NCI-H2227 treated with DMSO at 0.1 percent for 48 hours (cell line): ENCODE measurements at places on chromosomes 7 and 10.

- DNase-seq = no peak
Measured at GRCh38 chr7:8387551-8388256, 45.7 kb upstream of the NXPH1 start.

- no peak for DNase-seq
Measured at GRCh38 chr10:25061711-25062449, 45.5 kb downstream of the THNSL1 start.

DNA sequence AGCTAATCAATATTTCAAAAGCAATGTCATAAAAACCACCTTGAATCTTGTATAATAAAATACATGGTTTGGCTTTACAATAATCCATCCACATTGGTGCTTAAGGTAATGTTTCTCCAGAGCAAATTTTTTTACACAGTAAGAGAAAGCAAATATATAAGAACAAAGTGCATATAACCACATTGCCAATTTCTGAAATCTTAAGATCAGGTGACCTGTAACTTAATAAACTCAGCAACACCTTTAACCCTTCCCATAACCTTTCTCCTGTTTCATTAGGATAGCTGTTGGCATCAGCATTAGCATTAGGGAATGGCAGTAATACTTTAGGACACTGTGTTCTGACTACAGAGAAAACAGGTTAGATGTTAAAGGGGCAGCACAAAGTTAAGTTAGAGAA lies 155.9 kb upstream of the SEMA3D start:
- DNase-seq = no peak

DNA sequence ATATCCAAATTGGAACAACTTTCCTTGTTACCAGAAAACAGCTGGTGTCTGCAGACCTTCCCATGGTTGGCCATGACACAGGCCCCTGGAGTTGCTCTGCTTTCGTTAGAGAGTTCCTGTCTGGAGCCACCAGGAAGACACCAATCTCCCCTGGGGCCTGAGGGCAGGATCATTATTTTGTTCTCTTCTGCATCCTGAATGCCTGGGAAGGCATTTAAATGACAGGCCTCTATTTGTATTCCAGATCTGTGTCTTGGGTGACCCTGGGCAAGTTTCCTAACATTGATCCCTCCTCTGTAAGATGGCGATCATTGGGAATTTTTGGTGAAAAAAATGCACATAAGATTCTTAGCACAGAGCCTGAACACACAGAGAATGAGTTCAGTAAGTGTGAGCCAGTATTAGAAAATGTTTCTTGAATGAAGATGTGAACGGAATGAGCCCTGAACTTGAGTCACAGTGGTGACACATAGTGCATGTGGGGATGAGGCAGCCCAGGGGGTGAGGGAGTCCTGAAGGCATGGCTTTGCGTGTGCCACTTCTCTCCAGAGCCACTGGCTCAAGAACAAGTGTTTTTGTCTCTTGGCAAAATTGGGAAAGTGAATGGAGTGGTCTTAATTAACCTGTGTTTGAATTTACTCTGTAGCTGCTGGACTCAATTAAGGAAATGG lies 28.4 kb downstream of the BMPER start:
- DNase-seq = no peak

DNA sequence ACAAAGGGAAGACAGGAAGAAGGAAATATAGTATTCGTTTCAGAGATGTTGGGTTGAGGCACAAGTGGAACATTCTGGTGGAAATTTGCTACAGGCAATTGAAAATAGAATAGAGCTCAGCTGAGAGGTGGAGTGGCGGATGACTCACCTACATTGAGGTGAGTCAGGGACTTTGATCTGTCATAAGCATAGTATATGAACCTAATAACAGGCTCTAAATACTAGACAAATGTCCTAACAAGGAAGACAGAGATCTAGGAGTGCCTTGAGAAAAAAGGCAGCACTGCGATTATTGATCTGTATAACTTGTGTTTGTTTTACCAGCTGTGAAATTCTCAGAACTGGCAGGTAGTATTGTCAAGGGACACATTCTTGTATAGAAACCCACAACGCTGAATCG lies 907 bp upstream of the IFRD1 start:
- no peak for DNase-seq

GRCh38 chr7:131285556-131285955 lies 42.1 kb upstream of the MKLN1 start:
- no peak for DNase-seq

- no peak for DNase-seq
Measured at GRCh38 chr10:34816085-34816496, 995 bp upstream of the PARD3 start.

GRCh38 chr7:129501760-129502707 lies at the start of gene SMKR1:
Gene SMKR1 (plus strand): TSS chr7:129502531. CDS start chr7:129502825, 294 bp downstream.
- DNase-seq = peak; percentile 77
